ENCODE measurements at places on chromosomes 6 and 20.

- DNase-seq = no peak
These were observed 3.1 kb upstream of the WFDC5 start for GRCh38 chr20:45118028-45118427.

DNA sequence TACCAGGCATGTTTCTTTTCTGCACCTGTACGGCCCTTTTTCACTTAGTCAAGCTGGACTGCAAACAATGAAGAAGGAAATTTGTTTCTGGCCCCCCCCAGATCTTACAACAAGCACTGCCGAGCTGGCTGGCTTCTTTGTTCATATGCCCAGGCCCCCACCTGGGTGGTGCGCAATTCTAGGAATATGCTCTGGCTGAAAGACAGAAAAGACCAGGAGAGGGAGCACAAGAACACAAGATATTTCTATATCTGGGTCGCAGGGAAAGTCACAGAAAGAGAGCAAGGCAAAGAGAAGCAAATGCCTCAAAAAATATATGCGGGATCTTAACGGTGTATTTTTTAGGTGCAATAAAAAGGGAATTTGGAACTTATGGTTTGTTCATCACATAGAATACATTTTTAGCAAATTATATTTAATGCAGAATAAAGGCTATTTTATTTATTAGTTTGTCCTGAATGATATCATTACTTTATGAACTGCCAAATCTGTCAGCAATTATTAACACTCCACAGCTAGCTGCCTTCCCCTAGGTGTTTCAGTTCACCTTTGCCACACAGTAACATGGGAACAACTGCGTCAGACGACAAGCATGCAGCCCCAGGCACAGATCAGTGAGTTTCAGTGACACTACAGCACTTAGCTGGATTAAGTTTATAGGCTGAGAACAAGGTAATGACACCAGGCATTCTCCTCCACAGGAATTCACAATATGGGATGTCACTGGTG lies 76.5 kb downstream of the GJA10 start:
- no peak for DNase-seq

DNA sequence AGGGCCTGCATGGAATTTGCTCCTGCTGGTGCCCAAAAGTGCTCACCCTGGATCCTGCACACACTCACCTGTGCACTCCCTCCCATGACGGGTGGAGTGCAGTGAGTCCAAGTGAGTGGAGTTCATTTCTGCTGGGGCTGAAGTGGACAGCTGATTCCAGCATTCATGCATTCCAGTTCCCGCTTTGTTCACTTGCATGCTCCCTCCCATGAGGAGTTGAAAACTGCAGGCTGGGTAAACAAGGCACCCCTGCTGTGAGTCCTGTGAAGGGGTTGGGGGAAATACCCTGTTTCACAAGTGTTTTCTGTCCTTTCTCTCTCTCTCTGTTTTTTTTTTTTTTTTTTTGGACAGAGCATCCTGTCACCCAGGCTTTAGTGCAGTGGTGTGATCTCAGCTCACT lies 454.1 kb upstream of the NOX3 start:
- DNase-seq = no peak

GRCh38 chr6:138682704-138683527 lies 90.7 kb upstream of the CCDC28A start:
- DNase-seq = no peak

- no peak for DNase-seq
These were observed 187.7 kb downstream of the AIG1 start for GRCh38 chr6:143248359-143248758.

GRCh38 chr6:13367396-13367795 lies 39.1 kb upstream of the TBC1D7 start:
- no peak for DNase-seq

- no peak for DNase-seq
These were observed 30.7 kb downstream of the FGD2 start for GRCh38 chr6:37036146-37036545.

- no peak for DNase-seq
These were observed 2.7 kb downstream of the AGPAT1 start for GRCh38 chr6:32173051-32173727.

GRCh38 chr6:111572216-111572706 lies 33.4 kb downstream of the TRAF3IP2 start:
- no peak for DNase-seq

DNA sequence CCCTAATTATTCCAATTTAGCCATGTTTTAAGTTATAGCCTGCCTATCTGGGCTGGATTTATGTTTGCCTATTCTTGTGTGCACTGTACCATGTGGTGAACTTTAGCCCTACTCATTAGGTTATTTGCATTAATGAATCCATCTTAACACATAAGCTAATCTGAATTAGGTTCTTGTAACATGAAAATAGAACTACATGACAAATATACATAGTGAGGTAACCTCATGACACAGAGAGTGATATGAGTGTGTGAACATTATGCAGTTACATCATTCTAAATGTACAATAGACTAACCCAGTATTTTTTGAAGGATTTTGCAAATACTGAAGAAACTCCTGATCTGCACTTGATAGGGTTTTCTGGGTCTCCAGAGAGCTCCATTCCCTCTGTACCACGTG lies 733.7 kb upstream of the CITED2 start:
- no peak for DNase-seq

DNA sequence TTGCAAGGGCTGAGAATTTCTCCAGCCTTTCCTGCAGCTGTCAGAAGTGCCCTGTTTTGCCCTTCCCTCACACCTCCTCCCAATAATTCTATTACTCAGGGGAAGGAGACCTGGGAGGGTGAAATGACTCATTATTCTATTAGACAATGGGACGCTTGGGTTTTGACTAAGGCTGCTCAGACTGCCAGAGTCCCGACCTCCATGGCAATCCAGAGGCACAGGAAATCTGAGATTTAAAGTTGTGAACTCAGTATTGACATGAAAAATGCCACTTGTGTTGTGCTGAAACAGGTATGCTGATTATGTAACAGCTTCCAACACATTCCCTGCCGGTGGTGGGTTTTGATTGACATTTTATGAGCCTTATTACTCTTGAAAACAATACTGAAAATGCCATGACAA lies 625.9 kb upstream of the FLRT3 start:
- no peak for DNase-seq

DNA sequence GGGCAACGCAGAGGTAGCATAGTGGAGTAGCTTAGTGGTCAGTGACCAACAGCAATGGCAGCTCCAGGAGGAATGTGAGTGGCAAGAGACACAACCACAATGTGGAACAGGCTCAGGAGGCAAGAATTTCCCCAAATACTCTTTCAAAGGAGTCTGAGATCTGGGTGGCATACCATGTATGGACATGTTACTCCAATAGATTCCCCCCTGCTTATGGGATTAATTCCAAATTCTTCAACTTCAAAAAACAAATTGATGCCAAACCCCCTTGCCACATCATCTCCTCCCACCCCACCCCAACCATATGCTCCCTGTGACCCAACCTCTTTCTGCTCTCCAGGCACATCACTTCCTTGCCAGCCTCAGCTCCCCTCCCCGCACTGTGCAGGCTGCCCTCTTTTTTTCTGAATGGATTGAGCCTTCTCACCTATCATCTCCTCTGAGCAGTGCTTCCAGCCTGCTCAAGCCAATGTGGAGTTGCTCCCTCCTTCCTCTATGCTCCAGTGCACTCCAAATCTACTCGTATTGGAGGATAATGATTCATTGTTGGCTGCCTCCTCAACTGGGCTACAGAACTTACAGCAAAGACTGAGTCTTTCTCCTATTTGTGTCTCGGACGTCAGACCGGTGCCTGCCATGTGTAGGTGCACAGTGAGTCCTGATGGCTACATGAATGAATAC lies 93.0 kb upstream of the CEP85L start:
- DNase-seq = no peak
